SK-MEL-5 (cell line): ENCODE measurements at places on chromosomes 16 and 17.

DNA sequence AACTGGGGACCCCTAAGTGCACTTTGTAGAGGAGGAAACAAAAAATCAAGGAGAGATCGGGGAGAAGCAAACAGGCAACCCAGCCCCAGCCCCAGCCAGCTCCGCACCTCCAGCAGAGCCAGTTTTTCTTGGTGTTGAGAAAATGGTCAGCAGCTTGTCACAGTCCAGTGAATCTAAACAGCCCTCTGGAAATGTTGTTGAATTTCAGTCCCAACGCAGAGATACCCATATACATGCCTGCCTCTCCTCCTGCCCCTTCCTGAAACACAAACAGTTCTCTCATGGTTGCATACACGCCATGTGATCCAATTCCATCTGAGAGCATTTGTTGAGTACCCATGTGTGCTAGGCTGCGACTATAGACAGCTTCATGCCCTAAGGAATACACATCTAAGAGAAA is 42.4 kb upstream of the LHX1 start:
- DNase-seq: no peak

DNA sequence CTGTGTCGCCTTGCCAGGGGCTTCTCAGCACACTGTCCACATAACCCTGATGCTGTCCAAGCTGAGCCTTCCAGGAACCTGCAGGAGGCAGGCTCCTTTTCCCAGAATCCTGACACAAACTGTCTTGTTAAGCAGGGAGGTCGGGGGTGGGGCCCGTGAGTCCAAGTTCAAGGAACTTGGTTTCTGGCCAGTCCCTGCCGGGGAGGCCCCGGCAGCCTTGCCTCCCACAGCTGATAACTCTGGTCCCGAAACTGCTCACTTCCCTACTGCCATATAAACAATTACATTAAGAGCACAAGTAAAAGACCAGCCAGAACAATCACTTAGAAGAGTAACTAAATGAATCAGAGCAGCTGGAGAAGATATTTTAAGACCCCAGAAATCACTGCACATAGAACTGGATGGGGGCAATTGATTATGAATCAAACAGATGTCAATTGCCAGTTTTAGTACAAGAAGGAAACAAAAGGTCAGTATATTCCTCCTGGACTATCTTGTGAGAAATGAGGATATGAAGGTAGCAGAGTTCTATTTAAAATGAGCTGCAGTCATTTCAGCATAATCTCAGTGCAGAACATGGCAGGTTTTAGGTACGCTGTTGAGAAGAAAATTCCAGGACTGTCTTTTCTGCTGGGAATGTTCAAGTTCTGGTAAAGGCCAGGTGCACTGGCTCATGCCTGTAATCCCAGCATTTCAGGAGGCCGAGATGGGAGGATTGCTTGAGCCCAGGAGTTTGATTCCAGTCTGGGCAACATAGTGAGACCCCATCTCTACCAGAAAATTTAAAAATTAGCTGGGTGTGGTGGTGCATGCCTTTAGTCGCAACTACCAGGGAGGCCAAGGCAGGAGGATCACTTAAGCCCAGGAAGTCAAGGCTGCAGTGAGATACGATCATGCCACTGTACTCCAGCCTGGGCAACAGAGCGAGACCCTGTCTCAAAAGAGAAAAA is 169.8 kb downstream of the PITPNC1 start:
- DNase-seq: peak; percentile 52

GRCh38 chr16:74682556-74682955 is 15.9 kb upstream of the RFWD3 start:
- DNase-seq: no peak

GRCh38 chr17:66123163-66123562 is 68.8 kb downstream of the CEP112 start:
- no peak for DNase-seq

- no peak for DNase-seq
These were observed 11.5 kb downstream of the APPBP2 start for GRCh38 chr17:60514500-60514899.

- DNase-seq: no peak
These were observed 27.1 kb downstream of the ADAM11 start for GRCh38 chr17:44785921-44786320.

- DNase-seq: no peak
These were observed 384.9 kb downstream of the GRIN2A start for GRCh38 chr16:9797306-9797705.

GRCh38 chr16:49282690-49283375 is 1.2 kb upstream of the CBLN1 start:
- DNase-seq: no peak

- peak; percentile 5 for DNase-seq
These were observed 281.0 kb downstream of the CBLN1 start for GRCh38 chr16:49000594-49000993.

DNA sequence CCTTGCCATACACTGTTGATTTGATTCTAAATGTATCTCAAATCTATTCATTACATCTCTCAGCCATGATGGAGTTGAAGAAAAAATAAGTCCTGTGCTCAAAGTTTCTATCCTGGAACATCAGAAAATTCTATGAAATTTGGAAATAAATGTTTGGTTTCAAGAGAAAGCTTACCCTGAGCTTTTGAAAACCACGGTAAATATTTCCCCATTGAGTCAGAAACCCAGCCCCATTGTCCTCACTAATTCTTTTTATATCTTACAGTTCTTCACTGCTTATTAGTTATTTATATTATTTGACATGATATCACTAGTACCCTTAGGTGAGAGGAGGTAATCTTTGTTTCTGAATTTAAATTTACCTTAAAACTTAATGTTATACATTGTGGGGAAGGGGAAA is 128.5 kb downstream of the MRTFB start:
- DNase-seq: no peak

DNA sequence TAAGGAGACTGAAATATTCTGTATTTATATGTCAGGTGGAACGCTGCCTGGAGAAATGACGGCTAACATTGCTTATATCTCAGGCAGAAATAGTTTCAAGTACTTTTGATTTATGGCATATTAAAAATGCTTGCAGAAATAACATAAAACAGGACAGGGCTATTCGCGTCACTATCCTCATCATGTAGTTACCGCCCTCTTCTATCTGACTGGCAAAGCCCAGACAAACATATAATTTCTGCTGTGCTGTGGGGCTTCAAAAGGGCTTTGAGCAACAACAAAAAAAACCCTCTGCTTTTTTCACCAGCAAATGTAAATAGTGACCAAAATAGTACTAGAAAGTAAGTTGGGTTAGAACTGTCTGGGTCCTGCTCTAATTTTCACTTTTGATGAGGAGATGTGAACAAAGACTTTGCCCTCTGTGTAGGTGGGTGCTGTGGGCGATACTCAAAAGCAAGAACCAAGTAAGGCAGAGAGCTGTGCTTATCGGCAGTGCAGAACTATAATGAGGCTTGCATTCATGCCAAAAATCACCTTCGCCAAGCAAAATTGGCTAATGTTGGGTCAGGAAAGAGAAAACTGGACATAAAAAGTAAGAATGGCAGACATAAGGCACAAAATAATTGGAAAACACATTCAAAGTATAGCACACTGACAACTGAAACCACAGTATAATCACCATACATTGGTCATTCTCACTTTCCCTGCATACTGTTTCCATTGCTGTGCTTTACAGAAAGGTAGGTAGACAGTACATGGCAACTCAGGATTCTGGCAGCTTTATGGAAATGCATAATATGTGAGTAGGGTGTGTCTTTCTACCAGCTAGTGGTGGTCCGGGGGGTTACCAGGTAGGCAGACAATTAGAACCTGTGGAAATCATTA is 151.2 kb upstream of the AXIN2 start:
- no peak for DNase-seq

DNA sequence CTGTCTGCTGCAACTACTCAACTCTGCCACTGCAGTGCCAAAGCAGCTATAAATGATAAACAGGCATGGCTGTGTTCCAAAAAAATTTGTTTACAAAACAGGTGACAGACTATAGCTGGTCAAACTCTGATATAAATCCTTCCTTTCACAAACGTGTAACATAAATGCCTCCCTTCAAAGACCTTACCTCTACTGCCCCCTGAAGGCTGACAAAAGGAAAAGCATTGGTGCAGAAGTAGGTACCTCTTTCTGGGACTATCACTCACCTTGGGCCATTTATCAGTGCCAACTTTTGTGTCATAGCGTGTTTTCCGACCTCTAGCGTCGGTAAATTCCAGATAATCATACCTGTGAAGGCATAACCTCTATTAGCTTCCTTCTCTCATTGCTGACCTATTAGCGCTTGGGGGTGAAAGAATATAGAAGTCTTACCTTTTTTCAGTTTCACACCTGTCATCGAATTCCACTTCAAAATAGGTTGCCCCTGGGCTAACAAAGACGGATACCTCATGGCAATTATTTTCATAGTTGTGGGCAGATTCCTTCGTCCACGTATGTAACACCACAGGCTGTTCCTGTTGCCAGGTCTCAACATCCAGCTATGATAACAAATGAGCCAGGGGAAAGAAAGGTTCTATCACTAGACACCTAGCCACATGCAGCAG is 67.9 kb downstream of the ZZEF1 start:
- peak; percentile 60 for DNase-seq

GRCh38 chr16:89023621-89024511 is 46.9 kb upstream of the CBFA2T3 start:
- no peak for DNase-seq

DNA sequence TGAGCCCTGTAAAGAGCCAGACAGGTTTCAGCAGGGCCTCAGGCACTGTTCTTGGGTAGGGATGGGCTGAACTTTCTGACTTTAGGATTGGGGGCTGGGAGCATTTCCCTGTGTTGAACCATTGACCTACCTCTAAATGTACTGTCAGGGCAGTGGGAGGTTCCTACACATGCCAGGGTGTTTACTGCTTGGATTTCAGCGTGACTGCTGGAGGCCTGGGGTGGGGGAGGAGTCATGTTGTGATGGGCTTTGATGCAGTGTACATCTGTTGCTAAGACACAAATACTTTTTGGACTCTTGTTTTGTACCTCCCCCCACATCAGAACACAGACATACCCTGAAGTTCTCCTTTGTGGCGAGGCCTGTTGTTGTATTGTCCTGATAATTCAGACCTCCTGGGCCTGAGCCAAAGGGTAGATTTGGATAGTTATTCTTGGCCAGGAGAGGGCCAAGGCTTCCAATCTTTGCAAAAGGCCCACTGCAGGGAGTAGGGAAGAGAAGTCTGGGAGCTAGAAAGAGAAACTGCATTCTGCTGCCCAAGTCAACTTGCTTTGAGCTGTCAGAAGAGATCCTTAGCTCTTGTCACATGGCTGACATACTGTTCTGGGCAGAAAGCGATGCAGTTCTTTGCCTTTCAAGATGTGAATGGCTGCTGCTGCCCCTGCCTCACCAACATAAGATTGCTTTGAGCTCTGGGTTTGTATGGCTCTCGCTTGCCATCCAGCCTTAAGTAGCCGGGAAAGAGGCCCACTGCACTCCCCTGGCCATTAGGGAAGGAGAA is 3.7 kb downstream of the NFE2L1 start:
- DNase-seq: no peak

- no peak for DNase-seq
These were observed 5.6 kb downstream of the RAP1GAP2 start for GRCh38 chr17:2801841-2802240.

DNA sequence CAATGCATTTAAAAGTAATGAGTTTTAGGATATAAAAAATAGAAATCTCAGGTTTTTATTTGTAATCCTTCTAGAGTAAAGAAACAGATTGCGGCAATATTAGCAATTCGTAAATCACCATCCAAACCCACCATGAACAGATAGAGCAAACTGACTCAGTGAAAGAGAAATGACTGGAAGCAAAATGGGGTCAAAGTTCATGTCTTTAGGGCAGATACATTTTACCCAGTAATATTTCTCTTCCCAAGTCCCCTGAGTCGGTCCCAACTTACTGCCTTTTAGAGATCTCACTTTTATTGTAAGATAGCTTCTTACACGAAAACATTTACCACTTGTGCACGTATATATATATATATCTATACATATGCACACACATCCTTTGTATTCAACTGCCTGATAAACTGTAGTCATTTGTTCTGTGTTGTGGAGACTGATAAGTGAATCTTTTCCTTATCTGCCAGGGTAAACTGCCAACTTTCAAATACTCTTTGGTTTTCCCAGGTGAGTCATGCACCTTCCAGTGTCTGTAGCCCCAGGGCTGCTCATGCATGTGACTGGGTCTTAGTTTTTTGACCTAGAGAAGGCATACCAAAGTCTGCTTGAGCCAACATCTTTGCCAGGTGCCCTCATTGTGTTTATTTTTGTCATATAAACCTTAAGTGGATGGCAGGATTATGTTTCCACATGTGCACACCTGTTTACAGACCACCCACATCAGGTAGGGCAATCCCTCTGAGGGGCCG is 7.8 kb upstream of the IRF8 start:
- DNase-seq: no peak

- DNase-seq: no peak
These were observed 6.8 kb downstream of the MAP2K3 start for GRCh38 chr17:21291357-21291756.

- no peak for DNase-seq
These were observed 6.5 kb upstream of the RAP1GAP2 start for GRCh38 chr17:2789700-2790099.

- DNase-seq: no peak
These were observed 14.2 kb downstream of the ATXN1L start for GRCh38 chr16:71859762-71860521.

GRCh38 chr17:80445007-80445725 is 30.2 kb downstream of the ENDOV start:
- DNase-seq: no peak

DNA sequence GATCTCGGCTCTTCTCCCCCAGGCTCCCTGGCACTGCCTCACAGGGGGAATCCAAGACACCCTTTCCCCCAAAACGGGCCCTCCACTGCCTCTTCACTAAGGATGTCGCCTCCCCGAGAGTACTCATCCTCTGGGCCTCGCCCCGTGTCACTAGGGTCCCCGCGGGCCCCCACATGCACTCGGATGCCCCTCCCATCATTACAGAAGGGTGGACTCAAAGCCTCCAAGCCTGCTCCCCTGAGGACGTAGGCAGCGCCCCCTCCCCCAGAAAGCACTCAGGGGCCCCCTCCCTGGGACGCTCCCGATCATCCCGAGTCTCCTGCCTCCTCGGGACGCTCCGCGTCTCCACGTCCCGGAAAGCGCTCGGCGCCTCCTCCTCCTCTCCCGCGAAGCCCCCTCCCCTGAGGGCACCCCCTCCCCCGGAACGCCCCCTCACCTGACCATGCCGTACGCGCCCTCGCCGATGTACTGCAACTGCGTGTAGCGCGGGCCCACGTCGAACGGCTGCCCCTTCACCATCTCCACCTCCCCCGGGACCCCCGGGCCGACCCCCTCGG is 338 bp downstream of the MAPK3 start:
- DNase-seq: no peak

- DNase-seq: no peak
These were observed 53.5 kb upstream of the MTSS2 start for GRCh38 chr16:70739389-70739788.

DNA sequence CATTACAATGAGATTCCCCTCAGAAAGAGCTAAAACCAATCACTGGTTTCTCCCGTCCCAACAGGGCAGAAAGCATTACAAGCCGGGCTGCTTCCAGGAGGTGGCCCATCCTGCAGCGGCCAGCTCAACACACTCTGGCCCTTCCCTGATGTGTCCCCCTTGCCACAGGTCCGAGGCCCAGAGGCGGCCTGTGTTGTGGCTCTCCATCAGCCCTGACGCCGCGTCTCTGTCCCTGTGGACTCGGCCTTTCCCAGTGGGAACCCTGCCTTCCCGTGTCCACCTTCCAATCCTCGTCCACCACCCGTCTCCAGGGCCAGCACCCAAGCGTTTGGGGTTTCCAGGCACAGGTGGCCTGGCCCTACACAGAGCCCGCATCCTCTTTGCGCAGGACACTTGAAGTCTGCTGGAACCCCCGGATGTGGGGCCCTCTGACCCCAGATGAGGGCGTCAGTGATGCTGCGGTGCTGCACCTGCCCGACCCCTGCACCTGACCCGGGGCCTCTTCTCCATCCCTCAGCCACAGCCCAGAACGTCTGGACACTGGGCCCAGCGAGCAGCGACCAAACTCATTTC is 21.1 kb downstream of the RAB40B start:
- DNase-seq: no peak
